Calu3 (cell line): ENCODE measurements at places on chromosomes 2 and 18. TPM values are rescaled to one million over a fixed set of nuclear protein-coding genes. Genes with fewer than 3 reads are reported as not detected.

ANKRD29 gene
- 6.9 and 7.8 TPM in 2 replicates for total RNA-seq

SLC66A2 gene
- total RNA-seq, result 19.5 and 23.4 TPM in 2 replicates

DNA sequence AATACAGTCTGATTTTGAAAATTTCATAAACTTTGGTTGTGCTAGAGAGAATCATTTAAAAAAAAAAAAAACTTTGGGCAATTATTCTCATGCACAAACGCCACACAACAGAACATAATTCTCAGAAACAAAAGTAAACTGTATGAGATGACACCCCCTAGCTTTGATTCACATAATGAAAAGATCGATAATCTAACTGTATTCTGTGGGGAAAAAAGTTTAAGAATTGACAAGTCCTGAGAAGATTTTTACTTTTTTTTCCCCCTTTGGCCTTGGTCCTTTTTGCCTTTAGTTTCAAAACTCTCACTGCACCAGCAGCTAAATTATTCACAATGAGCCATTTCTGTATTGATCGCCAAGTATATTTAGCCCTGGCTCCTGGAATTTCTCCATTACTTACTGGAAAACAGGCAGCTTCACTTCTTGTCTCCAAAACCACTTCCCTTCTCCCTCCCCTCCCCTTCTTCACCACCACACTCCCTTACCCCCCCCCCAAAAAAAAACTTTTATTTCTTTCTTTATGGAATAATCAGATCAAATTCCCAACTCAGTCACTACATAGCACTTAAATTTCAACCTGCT, 2.0 kb downstream of the IKZF2 start:
- no peak for DNase-seq

- no peak for DNase-seq
Observed at GRCh38 chr2:231359948-231360347, 35.6 kb upstream of the B3GNT7 start.

- peak; percentile 33 for DNase-seq
Observed at GRCh38 chr2:112582314-112582746, 2.1 kb upstream of the CHCHD5 start.
